ENCODE measurements at places on chromosomes 6 and 20.
A peak's percentile ranks its signal among the peaks of the same experiment; 100 is the strongest.

DNA sequence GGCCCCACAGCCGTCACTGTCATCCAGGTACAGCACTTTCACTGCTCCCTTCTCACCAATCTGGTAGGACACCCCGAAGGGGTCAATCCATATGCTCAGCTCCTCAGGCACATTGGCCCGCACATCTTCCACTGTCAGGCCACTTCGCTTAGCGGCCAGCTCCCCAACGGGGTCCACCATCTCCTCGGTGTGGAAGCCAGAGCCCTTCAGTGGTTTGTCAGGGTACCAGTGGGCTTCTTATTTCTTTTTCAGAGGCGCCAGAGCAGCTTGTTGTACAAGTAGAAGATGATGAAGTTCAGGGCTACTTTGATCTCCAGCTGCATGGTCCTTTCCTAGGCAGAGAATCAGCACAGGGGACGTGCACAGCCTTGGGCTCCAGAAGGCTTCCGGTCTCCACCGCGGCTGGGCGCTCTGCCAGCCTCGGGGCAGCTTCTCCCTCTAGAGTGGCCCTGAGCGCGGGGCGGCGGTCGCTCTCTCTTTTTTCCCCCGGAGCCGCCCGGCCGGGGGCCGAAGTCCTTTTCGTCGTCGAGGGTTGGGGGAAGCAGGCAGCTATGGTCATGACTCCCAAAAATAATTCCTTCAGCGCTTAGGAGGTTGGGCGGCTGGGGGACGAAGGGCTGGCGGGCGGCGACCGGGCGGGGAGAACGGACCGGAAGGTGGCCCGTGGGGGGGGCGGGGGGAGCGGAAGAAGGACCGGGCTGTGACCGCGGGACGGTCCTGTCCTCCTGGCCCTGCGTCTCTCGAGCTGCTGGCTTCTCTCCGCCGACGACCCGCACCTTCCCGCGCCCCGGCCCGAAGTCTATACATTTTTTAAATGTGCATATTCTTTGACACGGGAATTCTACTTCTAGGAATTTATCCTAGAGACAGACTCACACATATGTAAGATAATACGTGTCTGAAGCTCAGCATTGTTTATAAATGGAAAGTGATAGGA is 6.5 kb upstream of the ZSCAN9 start:
- DNase-seq: peak; percentile 64

DNA sequence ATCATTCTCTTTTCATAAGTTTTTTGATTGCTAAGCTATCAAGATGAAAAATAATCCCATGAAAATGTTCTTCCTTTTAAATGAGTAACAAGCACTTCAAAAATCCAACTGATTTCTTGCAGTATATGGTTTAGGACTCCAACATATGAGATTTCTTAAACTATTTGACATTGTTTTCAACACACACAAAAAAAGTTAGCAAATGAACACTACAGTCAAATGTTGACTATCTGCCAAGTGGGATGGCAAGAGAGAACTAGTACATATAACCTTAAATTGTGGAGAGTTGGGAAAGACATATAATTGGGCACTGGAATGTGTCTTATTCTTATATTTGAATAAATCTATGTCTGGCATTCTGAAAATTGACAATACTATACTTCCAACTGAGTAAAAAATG is 15.6 kb downstream of the COL21A1 start:
- DNase-seq: no peak

DNA sequence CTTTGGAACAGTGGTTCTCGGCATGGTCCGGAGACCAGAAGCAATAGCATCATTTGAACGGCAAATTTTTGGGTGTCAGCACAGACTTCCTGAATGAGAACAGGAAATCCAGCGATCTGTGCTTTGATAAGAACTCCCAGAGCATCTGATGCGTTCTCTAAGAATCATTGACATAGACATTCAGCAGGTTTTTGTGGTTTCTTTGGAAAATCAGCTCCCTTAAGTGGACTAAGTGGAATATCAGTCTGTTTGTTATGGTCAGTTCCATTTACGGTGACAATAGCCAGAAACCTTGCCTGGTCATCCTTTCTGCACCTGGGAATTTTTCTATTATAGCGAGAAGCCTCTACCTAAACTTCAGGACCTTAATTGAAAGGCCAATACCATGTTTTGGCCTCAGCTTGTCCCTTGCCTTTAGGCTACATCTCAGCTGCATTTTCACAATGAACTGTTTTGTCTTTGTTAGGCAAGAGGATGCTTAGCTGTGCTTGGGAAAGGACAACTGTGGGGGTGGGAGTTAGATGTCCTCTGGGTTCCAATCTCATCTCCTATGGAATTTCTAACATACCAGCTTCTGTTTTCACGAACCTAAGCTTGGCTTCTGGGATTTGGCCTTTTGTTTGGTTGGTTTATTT is 299.7 kb downstream of the CDKAL1 start:
- no peak for DNase-seq

DNA sequence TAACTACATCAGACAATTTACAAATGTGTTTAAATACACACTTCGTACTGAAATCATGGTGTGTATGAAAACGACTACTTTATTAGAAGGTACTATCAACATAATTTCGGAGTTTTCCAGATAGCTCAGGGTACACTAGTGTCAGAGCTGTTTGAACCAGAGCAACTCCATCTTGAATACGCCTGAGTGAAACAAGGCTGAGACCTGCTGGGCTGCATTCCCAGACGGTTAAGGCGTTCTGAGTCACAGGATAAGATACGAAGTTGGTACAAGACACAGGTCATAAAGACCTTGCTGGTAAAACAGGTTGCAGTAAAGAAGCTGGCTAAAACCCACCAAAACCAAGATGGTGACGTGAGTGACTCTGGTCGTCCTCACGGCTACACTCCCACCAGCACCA is 167.6 kb downstream of the THBS2 start:
- DNase-seq: no peak

GRCh38 chr6:51578362-51578761 is 509.1 kb downstream of the PKHD1 start:
- DNase-seq: no peak

DNA sequence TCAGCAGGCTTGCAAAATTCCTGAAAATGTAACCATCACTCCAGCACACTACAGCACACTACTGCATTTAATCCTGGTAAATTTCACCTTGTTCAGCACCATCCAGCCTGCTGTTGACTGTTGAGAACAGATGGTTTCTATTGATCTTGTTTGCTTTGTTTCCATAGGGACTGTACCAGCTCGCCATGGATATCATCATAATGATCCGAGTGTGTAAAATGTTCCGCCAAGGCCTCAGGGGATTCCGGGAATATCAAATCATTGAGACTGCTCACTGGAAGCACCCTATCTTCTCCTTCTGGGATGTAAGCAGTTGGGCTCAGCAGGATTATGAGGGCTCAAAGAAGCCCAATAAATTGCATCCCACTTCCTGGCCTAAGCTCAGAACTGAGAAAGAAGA is 4.1 kb downstream of the CNBD2 start:
- no peak for DNase-seq

GRCh38 chr20:10674684-10675449 is 1.1 kb upstream of the JAG1 start:
- peak; percentile 58 for DNase-seq

DNA sequence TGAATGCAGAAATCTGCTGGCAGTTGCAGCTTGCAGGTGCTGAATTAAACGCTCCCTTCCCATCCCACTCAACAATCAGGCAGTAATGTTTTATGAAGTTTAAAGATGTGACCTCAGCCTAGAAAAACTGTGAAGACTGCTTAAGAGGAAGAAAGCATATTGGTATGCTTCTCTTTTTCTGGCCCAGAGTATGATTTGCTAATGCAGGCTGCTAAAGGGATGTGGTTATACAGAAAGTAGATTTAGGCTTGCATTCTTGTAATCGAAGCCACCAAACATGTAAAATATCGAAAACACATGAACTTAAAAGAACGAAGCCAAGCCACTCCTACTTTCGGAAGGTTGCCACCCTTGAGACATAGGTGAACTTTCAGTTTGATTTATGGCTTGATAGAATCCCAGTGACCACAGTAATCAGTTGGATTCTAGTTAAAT is 40.7 kb downstream of the MAP3K5 start:
- peak; percentile 41 for DNase-seq

DNA sequence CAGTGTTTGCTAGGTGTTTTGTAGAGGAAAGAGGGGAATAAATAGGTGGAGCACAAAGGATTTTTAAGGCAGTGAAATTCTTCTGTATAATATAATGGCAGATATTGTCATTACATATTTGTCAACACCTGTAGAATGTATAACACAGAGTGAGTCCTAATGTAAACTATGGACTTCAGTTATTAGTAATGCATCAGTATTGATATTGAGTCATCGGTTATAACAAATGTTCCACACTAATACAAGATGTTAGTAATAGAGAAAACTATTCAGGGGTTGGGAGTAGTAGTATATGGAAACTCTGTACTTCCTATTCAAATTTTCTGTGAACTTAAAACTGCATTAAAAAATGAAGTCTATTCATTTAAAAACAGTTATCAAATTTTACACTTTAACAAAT is 299.2 kb downstream of the UBE3D start:
- DNase-seq: no peak

- no peak for DNase-seq
Measured at GRCh38 chr20:50859161-50859560, 64.3 kb downstream of the BCAS4 start.

DNA sequence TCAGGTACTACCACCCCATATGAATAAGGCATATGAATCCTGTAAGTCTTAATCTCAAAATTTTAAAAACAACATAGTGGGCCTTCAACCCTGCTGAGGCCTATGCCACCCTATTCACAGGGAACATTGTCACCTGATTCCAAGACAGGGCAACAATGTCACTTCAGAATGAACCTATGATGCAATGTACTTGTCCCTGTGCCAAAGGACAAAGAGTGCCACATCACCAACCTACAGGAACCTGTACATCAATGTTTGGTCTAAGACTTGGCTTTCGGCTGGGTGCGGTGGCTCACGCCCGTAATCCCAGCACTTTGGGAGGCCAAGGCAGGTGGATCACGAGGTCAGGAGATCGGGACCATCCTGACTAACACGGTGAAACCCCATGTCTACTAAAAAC is 318.5 kb upstream of the JARID2 start:
- no peak for DNase-seq

DNA sequence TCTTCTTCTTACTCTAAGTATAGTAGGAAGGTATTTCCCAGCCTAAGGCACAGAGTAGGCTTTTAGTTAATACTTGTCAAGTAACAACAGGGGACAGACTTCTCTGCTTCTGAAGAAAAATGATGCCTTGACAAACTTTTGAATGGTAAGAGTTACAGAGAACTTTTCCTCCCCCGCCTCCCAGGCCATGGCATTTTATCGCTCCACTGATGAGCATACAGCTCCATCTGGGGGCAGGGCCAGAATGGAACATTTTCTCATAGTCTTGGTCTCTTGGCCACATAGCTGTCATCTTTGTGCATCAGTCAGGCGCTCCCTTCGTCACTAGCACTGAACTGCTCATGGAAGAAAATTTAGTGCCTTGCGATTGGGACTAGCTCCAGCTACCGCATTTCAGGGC is 1066.8 kb upstream of the CITED2 start:
- peak; percentile 9 for DNase-seq

DNA sequence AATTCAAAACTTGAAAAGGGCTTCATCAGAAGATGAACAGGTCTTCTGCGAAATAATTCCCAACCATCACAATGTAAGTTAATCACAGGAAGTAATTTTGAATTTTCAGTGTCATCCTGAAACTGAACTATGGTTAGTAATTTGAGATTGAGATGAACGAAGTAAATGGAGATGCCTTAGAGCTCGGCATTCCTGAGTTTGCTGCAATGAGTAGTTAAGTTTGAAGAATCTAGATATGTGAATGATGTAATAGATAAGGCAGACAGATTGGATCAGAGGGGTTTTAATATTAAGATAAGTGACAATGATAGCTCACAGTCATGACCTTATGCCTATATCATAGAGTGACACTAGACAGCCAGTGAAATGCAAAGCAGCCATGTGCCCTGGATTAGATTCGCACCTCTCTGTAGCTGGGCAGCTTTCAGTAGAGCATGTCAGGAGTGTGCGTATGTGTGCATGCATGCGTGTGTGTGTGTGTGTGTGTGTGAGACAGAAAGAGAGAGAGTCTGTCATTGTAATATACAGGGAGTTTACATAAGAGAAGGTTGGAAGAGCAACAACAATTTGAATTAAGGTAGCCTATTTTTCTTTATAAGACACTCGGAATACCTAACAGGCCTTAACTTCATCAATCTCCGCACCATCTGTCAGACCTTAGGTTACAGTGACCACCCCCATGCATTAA is 233.0 kb downstream of the GMPR start:
- peak; percentile 18 for DNase-seq

DNA sequence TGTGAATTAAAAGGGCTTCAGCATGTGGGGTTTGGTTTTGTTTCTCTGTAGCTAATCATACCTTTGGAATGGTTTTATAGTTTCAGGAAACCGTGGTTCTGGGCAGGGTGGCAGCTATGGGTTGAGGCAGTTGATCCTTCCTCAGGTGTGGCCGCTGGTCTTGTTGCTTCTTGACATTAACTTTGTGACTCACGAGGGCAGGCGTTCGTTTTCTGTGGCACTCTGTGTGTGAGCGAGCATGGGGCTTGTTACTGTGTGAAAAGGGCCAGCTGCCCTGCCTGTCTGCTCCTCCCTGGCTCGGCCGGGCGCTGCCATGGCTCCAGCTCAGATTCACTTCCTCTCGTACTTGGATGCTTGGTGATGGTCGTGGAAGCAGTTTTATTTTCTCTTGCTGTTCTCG is 16.2 kb downstream of the DNAJC5 start:
- DNase-seq: no peak

- DNase-seq: no peak
Measured at GRCh38 chr20:57002066-57002570, 264.3 kb downstream of the BMP7 start.

DNA sequence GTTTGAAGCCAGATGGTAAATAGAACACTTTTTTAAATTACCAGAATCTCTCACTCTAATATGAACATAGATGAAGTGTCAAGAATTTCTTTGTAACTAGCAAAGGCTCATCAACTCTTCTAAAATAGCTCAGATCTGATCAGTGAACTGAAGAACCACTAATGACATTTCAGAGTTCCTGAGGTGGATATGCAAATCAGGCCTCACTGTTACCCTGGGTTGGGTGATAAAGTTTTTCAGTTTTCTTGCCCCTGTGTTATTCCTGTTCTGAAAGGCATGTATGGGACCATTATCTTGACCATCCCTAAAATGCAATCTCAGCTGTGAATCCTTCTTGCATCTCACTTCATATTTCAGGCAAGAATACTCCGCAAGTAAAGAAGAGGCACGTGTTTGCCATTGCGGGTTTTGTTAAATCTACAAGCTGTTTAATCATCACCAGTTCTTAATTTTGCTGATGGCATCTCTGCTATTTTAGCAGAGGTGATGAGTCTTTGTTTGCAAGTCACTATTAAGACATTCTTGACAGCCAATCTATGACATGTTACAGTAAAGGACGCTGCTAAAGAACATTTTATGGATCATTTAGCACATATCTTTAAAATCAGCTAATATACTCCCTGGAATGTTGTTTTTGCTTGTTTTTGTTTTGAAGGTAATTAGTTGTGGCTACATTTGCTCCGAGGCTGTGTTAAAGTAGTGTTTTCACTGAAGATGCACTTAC is 47.9 kb downstream of the KHDC1L start:
- DNase-seq: no peak

- no peak for DNase-seq
Measured at GRCh38 chr6:107513214-107513613, 23.3 kb downstream of the SOBP start.
